ENCODE measurements at places on chromosomes 5 and 9. TPM values are rescaled to one million over a fixed set of nuclear protein-coding genes. Genes with fewer than 3 reads are reported as not detected.

- DNase-seq = no peak
Observed at GRCh38 chr5:153880106-153880505, 158.6 kb downstream of the FAM114A2 start.

The SLC34A3 gene
- not detected for total RNA-seq

- no peak for DNase-seq
Observed at GRCh38 chr9:134502809-134503211, 138.8 kb upstream of the COL5A1 start.

The ABO gene
- 0.08 TPM for total RNA-seq

The FBXL7 gene
- total RNA-seq = 1.1 TPM

DNA sequence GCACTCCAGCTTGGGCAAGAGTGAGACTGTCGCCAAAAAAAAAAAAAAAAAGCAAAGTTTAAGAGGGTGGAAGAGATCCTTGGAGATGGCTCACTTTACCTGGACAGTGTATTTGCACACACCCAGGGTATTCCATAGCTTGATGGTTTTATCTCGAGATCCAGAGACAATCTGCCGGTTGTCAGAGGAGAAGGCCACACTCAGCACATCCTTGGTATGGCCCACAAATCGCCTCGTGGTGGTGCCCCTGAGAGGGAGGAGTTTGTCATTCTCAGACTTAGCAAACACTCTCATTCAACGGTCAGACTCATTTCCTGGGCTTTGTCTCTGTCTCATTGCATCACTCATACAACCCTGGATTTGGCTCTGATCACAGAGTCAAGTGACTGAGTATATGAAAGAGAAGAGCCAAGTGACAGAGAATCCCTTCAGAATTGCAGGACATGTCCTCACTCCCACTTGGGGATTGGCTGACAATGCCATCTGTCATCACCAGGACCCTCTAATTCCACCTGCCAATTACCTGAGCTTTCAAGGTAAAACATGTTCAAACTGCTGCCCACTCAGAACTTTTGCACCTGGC is 2.2 kb downstream of the RACK1 start:
- no peak for DNase-seq

The RIGI gene
- total RNA-seq = 7.4 TPM

The CATSPER3 gene
- 0.33 TPM for total RNA-seq

The CDX1 gene
- total RNA-seq = not detected

DNA sequence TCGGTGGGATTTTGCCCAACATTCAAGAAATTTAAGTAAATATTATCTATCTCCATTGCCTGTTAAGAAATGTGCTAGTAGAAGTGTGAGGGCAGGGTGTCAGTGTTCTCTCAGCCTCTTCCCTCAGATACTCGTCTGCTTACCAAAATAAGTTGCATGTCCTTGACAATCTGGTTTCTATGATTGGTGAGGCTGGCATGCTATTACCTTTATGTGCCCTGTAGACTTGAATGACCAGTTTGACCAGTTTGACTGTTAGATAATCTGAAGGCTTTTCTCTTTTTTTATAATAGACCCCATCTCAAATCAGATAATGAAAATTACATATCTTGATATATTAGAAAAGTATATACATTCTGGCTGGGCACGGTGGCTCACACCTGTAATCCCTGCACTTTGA is 348 bp downstream of the CATSPER3 start:
- no peak for DNase-seq

DNA sequence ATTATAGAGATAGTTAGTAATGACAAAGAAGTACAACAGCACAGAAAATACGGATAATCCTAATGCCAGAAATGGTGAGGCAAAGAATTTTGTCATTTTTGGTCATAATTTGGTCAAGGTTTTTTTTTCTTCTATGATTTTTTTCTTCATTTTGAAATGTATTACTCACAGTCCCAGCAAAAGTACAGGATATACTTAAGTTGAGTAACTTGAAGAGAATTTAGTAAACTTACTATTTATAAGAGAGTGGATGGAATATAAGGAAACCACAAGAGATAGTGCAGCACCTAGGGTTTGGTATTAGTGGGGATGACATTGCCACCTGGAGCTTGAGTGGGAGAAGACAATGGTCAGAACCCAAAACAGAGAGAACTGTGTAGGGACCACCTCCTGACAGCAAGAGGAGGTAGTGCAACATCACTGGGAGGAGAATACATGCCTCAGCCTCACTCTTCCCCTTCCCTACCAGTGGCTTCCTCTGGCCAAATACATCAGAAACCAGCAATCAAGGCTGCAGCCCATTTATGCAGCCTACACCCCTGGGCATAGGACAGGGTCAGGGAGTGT is 434.5 kb upstream of the TRPC7 start:
- no peak for DNase-seq

- no peak for DNase-seq
Observed at GRCh38 chr5:13613621-13614020, 330.9 kb downstream of the DNAH5 start.

The CDO1 gene
- total RNA-seq = 212 TPM

DNA sequence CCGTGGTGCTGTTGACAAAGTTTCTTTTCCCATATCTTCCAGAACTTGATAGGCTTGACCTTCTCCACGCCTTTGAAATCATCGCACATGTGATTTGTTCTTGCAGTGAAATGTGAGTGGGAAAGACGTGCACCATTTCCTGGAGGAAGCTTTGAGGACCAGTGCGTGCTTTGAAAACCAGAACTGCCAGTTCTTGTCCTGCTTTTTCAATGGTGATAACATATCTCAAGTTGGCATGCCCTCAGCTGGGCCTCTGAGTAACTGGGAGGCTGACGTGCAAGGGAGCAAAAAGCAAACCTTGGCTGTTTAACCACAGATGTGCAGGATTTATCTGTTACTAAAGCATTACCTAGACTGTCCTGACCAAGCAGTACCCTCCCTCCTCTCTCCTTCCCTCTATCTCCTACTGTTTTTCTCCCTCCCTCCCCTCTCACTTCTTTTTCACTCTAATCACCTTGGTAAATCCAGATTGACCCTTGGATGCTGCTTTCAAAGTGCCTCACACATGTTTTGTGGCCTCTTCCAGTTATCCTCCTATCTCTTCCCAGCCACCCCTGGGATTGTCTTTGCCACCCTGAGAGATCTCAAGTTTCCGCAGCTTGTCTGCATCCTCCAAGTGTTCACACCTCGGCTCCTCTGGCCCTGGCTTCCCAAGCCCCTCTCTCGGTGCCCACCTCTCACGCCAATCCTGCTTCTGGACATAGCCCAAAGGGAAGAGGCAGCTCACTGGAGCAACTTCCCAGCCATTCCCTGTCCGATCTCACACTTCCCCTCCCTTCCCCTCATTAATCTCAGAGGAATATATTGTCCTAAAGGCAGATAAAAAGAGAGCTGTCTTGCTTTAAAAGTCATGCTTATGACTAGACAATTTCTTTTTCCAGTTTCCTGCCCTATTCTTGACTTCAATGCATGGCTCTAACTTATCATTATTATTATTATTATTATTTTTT is 198.3 kb downstream of the ERCC6L2 start:
- DNase-seq = no peak

DNA sequence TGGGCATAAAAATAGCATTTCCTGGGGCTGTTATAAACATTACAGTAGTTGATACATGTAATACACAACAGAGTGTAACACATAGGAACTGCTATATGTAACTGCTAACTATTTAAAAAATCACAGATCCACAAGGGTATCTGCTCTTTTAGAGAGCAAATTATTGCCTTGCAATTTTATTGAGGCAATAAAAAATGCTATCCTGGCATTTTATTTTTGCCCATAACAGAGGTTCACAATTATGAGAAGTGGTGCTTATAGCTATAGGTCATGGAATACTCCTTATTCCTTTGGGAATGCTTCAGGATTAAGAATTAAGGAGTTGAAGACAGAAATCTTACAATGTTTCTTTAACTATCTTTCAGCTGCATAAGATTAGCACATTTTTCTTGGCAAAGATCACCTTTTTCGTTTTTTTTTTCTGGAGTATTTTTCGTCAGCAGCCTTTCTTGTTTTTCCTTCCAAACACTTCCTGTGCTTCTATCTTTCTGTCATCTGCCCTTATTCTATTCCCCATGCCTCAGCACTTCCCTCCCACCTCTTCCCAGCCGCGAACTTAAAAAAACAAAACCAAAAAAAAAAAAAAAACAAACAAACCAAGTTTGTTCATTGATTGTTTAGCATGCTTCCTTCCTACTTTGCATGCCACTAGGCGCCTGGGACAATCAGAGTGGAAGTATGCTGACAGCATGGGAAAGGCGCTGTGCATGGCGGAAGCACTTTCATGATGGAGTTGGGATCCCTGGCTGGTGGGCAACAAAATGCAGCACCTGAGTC is 264.2 kb downstream of the MAST4 start:
- no peak for DNase-seq

DNA sequence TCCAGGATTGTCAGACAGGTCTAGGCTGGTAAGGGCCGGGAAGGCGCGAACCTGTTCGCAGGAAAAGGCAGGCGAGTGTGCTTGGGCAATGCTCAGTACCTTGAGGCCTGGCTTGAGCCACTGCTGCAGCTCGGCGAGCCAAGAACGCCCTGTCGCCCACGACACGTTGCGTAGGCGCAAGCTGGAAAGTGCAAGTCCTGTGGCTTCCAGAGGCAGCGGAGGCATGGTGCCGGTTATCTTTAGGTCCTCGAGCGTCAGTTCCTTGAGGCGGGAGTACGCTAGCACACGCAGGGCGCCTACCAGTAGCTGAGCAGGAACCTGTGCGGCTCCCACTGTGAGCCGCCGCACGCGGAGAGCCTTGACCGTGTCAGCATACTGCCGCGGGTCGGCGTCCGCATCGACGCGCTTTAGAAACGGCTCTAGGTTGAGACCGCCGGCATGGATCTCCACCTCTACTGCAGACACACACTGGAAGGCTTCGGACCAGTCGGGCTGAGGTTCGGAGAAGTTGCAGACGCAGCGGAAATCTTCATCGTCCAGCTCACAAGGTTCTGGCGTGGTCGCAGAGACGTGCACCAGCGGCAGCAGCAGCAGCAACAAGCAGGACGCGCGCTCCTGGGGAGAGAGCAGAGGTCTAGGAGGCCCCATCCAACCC is 482 bp downstream of the CD14 start:
- peak; percentile 50 for DNase-seq

The RGP1 gene
- 5.1 TPM for total RNA-seq

GRCh38 chr9:19154135-19154612 is 26.9 kb upstream of the PLIN2 start:
- no peak for DNase-seq

GRCh38 chr9:95778957-95779356 is 96.5 kb upstream of the ERCC6L2 start:
- DNase-seq = no peak

The CDH12 gene
- 0.17 TPM for total RNA-seq

DNA sequence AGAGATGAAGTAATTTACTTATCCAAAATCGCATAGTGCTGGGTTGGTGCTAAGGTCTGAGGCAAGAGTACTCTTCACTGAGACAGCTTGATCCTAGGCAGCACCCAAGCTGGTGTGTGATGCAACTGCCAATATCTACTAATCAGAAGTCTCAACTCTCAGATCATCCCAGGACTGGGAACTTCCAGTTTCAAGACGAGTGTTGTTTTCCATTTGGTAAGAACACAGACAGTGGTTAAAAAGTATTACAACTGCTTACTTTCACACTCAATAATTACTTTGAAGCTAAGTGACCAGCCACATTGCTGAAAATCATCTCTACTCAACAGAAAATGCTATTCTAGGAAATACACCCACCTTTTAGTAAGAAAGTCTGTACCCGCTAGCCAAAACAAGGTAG is 45.3 kb downstream of the FBXW11 start:
- no peak for DNase-seq

GRCh38 chr9:136057236-136058081 is 37.6 kb downstream of the NACC2 start:
- no peak for DNase-seq

The GRPEL2 gene
- total RNA-seq = 9.5 TPM

- no peak for DNase-seq
Observed at GRCh38 chr9:109115931-109116526, 3.7 kb downstream of the TMEM245 start.

DNA sequence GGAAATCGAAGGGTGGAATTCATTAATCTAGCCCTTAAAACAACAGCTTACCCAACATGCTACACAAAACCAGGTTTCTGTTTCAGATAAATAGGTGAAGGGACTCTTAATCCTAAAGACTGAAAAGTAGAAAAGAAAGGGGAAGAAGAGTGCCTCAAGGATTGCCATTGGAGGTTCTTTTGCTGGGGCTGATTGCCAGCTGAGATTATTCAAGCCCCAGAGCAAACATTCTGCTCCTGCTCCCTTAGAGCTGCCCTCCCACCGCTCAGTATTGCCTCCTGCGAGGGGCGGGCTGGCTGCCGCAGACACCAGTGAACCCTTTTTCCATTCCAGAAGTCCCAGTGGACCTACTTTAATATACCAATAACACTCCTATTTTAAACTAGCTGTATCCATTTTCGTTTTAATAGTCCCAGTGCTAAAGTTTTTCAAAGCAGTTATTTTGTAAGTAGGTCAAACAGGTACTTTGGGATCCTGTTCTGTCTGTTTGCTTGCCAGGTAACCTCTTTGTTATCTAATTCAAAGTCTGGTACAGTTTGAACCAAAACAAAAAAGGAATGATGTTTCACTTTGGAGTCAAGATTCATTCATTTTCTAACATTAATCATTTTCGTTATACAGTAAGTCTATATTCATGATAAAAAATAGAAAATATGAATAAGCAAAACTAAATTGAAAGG is 38.6 kb downstream of the HMGCS1 start:
- DNase-seq = no peak

GRCh38 chr9:92760070-92760469 is 4.6 kb downstream of the BICD2 start:
- no peak for DNase-seq

GRCh38 chr5:137836298-137836697 is 31.4 kb upstream of the MYOT start:
- DNase-seq = no peak

- no peak for DNase-seq
Observed at GRCh38 chr9:80066931-80067330, 495.2 kb downstream of the TLE4 start.

- no peak for DNase-seq
Observed at GRCh38 chr9:36834736-36835135, 199.3 kb downstream of the PAX5 start.
